Ureter (tissue), 1 donor: ENCODE measurements at places on chromosomes 16 and 17. TPM values are rescaled to one million over a fixed set of nuclear protein-coding genes. Genes with fewer than 3 reads are reported as not detected.

DNA sequence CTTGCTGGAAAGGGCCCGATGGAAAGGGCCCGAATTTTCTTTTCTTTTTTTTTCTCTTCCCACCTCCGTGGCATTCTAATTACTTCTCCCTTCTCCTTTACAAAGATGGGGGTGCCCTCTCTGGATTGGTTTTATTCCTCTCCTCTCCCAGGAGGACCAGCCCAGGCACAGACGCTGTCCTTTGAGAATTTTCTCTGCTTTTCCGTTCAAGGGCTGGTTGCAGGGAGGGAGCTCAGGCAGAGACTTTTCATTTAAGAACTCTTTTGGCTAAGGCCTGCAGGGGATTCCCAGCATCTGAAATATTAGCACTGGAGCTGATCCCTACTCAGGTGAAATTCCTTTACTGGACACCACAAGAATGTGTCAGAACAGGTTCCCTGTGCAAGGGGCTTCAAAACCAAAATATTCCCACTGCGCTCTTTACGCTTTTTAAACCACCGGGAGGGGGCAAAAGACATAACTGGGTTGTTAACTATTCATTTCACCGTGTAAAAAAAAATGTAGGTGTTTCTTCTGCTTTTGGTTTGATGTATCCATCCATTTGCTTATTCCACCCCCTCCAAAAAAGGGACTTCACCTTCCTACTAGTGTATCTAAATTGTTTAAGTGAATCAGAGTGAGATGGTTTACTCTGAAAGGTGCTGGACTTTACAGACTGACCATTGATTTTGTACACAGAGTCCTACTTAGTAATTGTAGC lies 1.4 kb downstream of the NFAT5 start:
- DNase-seq = no peak

- DNase-seq = no peak
Observed at GRCh38 chr16:84758627-84759026, 58.8 kb downstream of the USP10 start.

GRCh38 chr16:12188061-12188934 lies 211.8 kb downstream of the SNX29 start:
- no peak for DNase-seq

DNA sequence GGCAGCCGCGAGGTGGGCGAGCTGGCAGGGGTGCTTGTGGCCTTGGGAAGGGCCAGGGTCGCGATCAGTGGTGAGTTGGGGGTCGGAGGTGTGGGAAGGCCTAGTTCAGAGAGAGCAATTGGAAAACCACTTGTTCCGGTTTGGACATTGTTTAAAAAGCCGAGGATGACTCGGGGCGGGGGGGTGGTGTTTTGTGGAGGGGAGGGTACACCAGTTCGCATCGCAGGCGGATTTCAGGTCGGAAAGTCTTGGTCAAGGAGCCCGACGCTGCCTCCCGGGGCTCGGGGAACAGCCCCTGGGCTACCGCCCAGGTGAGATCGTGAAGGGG lies 66.4 kb downstream of the KPNA2 start:
- no peak for DNase-seq

- DNase-seq = peak; percentile 54
Observed at GRCh38 chr17:2266045-2266864, 37.3 kb downstream of the SMG6 start.

GRCh38 chr17:32021615-32021955 lies 14.4 kb downstream of the LRRC37B start:
- DNase-seq = no peak

GRCh38 chr16:78591682-78592103 lies 492.2 kb downstream of the WWOX start:
- no peak for DNase-seq

GRCh38 chr16:57801809-57802340 lies 416 bp downstream of the KIFC3 start:
- DNase-seq = no peak

GRCh38 chr16:82199209-82199608 lies 29.2 kb upstream of the MPHOSPH6 start:
- no peak for DNase-seq

DNA sequence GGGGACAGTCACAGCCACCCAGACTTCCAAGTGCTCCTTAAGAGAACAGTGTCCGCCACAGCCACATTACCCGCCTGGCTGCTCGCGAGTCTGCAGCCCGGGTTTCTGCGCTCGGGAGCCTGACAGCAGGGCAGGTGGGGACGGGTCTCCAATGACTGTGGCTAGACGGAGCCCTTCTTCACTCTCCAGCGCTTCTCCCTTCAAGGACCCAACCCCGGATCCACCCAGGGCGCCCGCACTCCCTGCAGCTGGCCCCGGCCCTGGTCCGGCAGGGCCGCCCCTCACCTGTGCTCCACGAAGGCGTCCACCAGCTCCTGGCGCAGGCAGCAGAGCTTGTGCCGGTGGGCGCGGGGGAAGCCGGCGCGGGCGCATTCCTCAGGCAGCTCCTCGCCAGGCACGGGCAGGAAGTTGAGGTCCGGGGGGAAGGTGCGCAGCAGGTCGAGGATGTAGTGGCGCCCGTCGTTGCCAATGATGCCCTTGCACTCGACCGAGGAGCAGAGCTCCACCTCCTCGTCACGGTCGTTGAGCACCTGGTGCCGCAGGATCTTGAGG lies 13.9 kb downstream of the CLUH start:
- peak; percentile 41 for DNase-seq

GRCh38 chr16:56354016-56354415 lies 71.3 kb downstream of the AMFR start:
- no peak for DNase-seq

DNA sequence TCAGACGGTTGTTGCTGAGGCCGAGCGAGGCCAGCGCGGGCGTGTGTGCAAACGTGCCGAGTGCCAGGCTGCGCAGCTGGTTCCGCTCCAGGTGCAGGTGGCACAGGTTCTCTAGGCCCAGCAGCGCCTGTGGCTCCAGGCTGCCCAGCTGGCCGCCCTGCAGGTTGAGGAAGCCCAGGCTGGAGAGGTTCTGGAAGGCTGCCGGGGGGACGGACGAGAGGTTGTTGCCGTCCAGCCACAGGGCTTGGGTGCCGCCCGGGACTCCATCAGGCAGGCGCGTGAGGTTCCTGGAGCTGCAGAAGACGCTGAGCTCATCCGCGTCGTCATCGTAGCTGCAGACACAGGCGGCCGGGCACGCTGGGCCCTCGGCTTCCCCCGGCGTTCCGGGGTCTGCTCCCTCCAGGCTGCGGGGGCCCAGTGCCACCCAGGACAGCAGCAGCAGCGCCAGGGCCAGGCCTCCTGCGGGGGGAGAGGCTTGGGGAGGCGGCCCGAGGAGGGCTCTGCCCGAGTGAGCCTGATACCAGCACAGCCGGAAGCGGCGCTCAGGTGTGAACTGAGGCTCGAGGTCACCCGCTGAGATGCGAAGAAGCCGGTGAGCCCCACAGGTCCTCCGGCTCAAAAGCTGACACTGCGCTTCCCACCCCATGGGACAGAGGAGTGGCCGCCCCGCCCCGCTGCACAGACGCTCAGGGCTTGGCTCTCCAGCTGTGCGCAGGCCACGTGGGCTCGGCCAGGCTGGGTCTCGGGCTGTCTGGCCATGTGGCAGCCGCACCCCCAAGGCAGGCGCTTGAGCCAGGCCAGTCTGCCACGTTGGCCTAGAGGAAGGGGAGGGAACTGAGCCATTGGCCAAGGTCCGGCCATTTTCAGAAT lies 1.3 kb downstream of the IGFALS start:
- DNase-seq = no peak

- peak; percentile 57 for DNase-seq
Observed at GRCh38 chr17:79837888-79838521, 1.2 kb downstream of the CBX4 start.

- no peak for DNase-seq
Observed at GRCh38 chr16:11053916-11054460, 109.6 kb downstream of the CLEC16A start.

DNA sequence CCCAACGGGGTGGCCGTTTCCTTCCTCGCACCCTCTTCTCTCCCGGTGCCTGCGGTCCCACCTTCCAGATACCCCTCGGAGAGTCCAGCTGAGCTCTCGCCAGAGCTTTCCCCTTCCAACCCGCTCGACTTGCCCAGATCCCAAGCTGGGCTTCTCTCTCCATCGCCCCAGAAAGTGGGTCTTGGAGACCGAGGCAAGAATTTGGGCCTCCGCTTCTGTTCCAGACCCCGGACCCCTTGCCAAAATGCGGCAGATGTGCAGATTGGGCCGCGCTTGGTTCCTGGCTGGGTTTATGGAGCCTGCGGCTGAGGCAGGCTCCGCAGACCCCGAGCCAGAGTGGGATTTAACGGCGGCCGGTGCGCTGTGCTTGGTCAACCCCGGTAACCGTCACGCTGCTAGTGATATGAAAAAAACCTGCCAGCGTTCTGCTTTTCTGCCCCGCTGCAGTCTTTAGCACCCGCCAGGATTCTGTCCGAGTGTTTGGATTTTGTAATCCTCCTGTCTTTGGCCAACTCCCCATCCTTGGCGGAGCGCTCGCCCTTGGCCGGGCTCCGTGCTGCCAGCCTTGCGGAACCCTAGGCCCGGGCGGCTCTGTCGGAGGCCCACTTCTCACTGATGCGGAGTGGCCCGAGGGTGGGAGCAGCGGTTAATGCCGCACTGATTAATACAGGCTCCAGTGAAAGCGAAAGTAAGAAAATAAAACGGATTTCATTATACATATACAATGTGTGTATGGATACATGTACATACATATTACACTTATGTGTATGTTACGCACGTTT lies 754 bp upstream of the SLFN11 start:
- peak; percentile 65 for DNase-seq

DNA sequence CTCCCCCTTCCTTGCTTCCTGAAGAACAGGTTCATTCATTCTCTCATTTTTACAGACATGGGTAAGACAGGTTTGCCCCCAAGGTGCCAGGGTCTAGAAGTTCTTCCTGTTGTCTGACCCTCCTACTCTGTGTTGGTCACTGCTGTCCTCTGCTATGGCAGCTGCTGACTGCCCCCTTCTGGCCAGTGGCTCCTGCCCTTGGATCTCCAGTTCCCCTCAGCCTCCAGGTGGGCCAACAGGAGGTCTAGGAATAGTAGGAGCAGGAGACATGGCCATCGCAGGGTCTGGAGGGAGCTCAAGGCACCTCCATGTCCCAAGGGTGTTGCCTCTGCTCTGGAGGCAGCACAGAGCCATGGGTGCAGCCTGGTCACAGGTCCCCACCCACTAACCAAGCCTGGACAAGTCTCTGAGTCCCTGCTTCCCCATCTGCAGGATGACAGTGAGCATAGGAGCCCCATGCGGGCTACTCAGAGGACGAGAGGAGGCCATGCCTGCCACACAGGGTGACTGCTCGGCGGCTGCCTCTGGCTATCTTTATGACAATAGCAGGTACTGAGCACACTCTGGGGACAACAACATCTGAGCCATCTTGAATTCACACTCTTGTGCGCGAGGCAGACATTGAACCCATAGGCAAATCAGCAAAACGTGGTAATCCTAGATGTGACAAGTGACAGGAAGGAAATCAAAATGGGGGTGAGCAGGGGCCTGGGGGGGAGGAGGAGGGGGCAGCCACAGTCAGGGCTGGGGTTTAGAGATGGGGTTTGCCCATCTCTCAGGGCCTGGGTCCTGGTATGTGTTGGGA lies 27.0 kb upstream of the NXPH3 start:
- no peak for DNase-seq

DNA sequence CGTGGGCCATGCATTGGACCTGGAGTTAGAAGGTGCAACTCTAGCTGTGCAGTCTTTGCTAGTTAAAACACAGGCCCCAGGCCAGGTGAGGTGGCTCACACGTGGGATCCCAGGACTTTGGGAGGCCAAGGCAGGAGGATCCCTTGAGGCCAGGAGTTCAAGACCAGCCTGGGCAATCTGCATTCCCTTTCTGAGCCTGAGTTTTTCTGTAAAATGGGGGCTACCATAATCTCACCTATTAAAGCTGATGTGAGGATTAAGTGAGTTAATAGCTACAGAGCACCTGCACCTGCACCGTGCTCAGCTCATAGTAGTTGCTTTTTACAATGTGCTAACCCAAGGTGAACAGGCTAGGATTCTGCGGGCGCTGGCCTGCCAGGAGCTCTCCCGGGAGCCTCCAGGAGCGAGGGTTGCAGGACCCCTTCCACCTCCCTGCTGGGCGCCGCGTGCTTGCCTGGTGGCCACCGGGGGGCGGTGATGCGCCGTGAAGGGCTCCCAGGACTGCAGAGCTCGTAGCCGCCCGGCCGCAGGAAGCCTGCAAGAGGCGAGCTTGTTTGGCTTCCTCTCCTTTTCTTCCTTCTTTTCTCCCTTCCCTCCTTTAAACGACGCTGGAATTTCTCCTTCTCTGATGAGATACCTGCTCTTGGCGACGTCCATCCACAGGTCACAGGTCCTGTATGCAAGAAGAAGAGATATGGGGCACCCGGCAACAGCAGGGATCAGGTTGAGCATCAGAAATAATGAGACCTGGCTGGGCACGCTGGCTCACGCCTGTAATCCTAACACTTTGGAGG lies 51.3 kb downstream of the ZFP90 start:
- peak; percentile 62 for DNase-seq

DNA sequence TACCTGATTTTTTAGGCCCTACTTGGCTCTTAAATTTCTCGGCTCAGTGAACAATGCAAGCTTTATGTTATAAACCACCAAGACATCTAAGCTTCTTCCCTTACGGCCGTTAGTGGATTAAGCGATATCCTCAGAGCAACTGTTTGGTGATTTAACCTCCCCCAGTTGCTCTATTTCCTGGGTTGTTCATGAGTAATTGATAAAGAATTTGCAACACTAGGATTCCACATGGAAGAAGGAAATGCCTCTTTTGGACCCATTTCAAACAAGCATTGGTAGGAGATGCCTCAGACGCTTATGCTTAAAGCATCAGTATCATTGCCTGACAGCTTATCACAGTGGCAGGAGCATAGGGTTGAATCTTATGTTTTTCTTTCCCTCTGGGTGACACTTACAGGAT lies 65.3 kb downstream of the RBFOX1 start:
- DNase-seq = no peak

DNA sequence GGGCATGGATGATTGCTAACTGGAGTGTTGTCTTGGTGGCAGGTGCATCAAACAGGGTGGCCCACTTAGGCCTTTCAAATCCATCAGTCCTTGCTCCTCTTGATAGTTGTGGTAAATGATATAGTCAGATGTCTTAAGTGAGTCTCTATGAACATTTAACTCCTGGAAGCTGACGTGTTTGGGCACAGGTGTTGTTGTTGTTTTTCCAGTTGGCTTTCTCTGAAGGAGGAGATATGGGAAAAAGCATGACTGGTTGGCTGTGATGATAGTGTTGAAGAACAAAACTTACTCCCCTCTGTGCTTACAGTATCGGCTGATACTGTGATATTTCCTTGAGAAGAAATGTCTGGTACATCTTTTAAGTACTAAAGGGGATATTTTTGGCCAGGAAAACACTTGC lies 18.0 kb downstream of the TNRC6A start:
- no peak for DNase-seq

- no peak for DNase-seq
Observed at GRCh38 chr17:61443475-61443882, 8.7 kb upstream of the TBX4 start.

The BAHCC1 gene
- 23.7 TPM for total RNA-seq

The ZNF597 gene
- 4.8 TPM for total RNA-seq

The RCVRN gene
- total RNA-seq = not detected

The KRT17 gene
- total RNA-seq = 223 TPM
